ENCODE measurements at places on chromosomes 1 and 21. TPM values are rescaled to one million over a fixed set of nuclear protein-coding genes. Genes with fewer than 3 reads are reported as not detected.

GRCh38 chr1:109649491-109649914, 6.4 kb upstream of the GSTM4 start:
- H3K36me3 ChIP-seq, result no peaks in the 10 kb centered on the region
- DNase-seq, result no peak
- no peaks in the 10 kb centered on the region for H3K4me1 ChIP-seq
- H3K27me3 ChIP-seq, result no peaks in the 10 kb centered on the region
- H3K4me3 ChIP-seq, result peak overlapping the region; percentile 44

DNA sequence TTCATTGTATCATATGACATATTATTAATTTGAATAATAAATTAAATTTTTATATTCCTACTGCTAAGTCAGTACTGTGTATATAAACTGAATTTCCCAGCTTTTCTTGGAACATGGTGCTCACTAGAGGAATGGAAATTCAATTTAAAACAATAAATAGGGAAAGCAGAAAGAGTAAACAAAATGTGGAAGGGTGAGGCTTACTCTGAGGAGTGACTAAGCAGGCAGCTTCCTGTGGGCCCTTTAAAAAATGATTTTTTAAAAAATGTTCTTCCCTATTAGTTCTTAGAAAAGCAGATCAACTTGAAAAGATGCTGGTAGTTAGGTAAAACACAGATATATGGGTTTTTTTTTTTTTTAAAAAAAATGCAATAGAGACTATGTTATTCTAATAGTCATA, 49.5 kb upstream of the S1PR1 start:
- DNase-seq, result no peak
- H3K36me3 ChIP-seq, result no peaks in the 10 kb centered on the region
- H3K27me3 ChIP-seq, result peaks cover 3% of the 10 kb centered on the region
- no peak overlapping the region for H3K4me3 ChIP-seq
- no peak overlapping the region for H3K27ac ChIP-seq

GRCh38 chr1:2492091-2492490, 16.0 kb downstream of the PLCH2 start:
- H3K4me1 ChIP-seq, result peaks cover 12% of the 10 kb centered on the region
- no peaks in the 10 kb centered on the region for H3K27me3 ChIP-seq
- H3K27ac ChIP-seq, result no peak overlapping the region

DNA sequence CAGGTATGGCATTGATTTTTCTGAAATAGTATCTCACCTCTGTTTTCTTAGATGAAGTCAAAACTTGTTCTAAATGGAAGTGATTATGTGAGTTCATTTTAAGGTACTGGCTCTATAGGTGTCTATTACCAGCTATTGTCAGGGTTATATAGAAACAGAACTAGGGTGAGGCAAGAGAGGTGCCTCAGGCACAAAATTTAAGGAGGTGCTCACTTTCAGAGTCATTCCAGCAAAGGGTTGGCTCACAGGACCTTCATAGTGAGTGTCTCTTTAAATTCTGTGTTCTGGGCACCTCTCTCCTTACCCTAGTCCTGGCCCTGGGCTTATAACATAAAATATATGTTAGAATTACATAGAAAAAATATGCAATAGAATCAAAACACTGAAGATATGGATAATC, 49.3 kb downstream of the KIAA0319L start:
- H3K27ac ChIP-seq, result no peak overlapping the region
- H3K4me3 ChIP-seq, result no peak overlapping the region
- H3K36me3 ChIP-seq, result peaks cover 6% of the 10 kb centered on the region
- H3K27me3 ChIP-seq, result no peaks in the 10 kb centered on the region
- no peak for DNase-seq

- no peak overlapping the region for H3K4me3 ChIP-seq
- H3K4me1 ChIP-seq, result no peaks in the 10 kb centered on the region
- no peaks in the 10 kb centered on the region for H3K36me3 ChIP-seq
- H3K27ac ChIP-seq, result no peak overlapping the region
- no peak for DNase-seq
These were observed 77.0 kb upstream of the FGGY start for GRCh38 chr1:59219916-59220315.

GRCh38 chr1:16127676-16128337, 28.1 kb downstream of the EPHA2 start:
- H3K27me3 ChIP-seq, result no peaks in the 10 kb centered on the region
- H3K27ac ChIP-seq, result no peak overlapping the region
- H3K4me1 ChIP-seq, result peaks cover 4% of the 10 kb centered on the region
- no peak overlapping the region for H3K4me3 ChIP-seq

Gene CEPT1
- 17.0 TPM for polyA plus RNA-seq
